Stimulated activated CD4-positive, alpha-beta T cell treated with anti-CD3 and anti-CD28 coated beads, Interleukin-15, amount 100 ng/mL, for 24 hours (primary cell): ENCODE measurements at places on chromosomes 1 and 21.

DNA sequence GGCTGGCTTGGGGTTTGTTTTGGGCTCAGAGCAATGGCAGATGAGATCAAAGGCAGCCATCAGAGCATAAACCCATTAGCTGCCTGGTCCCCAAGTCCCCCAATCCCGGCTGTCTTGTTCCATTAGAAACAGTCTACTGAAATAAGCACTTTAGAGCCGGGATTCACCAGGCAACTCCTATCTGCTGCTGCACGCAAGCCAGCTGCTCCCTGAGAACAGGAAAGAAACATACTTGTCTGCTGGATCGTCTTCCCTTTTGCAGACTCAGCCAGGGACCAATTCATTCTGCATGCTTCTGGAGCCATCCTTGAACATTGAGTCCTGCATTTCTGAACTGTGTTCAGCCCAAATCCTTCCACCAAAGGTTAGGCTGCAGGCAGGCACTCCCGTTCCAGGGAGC is 21.8 kb downstream of the RXRG start:
- DNase-seq, result no peak

DNA sequence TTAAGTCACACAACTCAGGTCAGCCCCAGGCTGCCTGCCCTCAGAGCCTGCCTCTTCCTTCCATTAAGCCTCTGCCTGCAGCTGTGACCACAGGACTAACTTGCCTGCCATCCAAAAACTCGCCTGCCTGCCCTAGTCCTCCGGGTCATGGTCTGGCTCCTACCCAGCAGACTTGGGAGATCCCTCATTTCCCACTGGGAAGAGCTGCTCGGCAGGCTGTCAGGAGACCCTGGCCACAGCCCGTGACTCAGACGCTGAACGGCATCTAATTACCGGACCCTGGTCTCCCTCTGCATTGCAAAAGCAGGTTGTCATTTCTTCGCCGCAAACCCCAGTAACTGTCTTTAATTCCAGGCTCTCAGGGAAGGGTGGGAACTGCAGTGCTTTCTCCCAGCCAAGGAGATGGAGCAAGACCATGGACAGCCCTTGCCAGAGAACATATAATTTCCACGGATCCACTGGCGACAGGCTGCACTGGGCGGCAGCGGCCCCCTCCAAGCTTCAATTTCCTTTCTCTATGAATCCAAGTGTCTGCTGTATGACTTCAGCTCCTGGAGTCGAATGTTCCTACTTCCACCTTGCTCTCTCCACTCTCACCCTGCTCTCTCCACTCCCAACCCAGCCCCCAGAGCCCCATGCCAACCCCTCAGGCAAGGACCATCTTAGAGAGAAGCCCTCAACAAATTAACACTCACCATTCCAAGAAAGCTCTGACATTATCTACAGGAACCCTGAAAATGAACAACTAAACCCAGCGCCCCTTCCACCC is 20.4 kb downstream of the OLFML2B start:
- no peak for DNase-seq

- DNase-seq, result no peak
Measured at GRCh38 chr1:76390456-76390855, 315.9 kb downstream of the ST6GALNAC3 start.

- no peak for DNase-seq
Measured at GRCh38 chr1:163035446-163036249, 33.5 kb upstream of the RGS4 start.

GRCh38 chr1:192557841-192558595 is 17.6 kb upstream of the RGS1 start:
- no peak for DNase-seq

DNA sequence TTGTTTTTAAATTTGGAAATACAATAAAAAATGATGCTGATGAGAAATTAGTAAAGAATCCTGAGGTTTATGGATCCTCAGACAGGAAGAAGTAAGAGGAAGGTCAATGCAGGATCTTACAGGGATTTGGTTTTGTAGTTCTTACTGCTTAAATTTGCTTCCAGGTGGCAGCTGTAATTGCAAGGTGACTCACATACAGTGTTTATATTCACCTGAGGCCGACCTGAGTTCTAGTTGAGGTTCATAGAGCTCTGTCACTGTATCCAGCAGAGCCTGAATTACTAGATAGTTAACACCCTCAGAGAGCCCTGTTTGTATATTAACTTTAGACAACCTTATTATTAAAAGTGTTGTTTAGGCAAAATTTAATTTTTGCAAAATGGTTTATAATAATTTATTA is 1.4 kb upstream of the WDR26 start:
- DNase-seq, result no peak

DNA sequence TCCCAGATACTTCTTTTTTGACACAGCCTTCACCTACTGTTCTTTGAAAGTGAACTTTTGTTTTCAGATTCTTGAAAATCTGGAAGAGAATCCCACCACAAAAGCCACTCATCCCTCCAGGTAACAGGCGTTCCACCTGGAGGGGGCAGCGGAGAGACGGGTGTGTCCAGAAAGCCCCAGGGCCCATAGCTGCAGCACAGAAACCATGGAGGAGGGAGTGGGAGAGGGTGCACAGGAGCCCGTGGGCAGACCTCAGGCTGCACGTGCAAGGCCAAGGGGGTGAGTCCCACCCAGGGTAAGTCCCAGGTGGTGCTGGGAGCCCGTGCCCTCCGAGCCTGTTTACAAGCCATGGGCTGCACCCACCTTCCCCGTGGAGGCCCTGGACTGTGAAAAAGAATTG is 86.5 kb downstream of the PSMG1 start:
- DNase-seq, result no peak

DNA sequence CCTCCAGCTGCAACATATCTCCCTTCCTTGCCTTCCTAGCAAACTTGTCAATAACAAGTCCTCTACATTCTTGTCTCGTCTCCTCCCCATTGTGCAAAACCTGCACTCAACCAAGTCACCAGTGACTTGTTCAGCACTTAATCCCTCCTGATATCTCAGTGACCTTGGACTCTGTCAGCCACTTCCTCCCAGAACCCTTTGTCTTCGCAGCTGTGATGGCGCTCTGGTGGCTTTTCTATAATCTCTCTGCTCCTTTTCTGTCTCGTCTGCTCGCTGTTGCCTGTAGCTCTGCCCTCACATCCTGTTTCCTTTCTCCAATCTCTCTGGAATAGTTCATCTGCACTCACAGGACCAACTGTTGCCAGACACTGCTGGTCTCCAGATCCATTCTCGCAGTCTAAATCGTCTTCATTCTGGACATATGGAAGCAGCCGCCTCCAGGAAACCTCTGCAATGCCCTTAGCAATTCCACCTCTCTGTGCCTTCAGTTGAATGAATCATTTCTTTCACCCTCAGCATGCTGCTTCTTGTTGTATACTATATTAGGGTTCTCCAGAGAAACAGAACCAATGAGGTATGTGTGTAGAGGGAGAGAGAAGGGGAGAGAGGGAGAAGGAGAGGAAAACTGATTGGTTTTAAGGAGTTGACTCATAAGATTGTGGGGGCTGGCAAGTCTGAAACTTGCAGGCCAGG is 17.4 kb upstream of the IFNAR2 start:
- no peak for DNase-seq

- DNase-seq, result no peak
Measured at GRCh38 chr1:170267317-170267716, 121.6 kb downstream of the NTMT2 start.

DNA sequence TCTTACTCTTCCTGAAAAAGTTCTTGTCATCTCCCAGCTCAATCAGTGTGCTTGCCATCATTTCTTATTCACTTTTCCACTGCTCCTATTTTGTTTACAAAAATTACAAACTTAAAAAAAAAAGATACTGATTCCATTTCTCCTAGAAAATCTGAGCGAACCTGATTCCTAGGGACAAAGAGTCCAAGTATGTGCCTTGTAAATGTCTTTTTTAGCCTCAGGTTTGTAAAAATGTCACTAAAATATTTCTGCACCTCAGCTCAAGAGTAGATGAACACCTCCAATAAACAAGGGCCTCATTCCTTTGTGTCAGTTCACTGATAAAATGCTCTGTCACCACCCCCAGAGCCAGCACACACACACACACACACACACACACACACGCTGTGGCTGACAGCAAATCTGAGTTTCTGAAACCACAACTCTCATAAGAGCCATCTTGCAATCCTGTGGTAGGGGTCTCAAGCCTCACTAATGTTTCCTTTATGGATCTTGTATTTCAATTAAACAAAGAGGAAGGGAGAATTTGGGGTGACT is 299.2 kb downstream of the PBX1 start:
- no peak for DNase-seq

GRCh38 chr1:154353966-154354365 is 28.6 kb downstream of the ATP8B2 start:
- no peak for DNase-seq

DNA sequence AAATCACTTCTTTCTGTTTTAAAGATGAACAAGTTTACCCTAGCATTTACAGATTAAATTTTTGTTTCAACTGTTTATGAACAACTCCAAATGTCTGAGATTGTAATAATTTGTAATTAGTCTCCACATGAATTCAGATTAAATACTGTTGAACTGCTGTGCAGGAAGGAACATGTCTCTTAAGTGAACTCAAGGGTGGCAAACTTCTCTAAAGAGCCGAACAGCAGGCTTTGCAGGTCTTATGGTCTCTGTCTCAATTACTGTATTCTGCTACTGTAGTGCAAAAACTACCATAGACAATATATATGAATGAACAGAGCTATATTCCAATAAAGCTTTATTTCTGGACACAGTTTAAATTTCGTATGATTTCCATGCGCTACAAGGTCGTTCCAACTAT is 6.6 kb downstream of the RSBN1 start:
- no peak for DNase-seq

DNA sequence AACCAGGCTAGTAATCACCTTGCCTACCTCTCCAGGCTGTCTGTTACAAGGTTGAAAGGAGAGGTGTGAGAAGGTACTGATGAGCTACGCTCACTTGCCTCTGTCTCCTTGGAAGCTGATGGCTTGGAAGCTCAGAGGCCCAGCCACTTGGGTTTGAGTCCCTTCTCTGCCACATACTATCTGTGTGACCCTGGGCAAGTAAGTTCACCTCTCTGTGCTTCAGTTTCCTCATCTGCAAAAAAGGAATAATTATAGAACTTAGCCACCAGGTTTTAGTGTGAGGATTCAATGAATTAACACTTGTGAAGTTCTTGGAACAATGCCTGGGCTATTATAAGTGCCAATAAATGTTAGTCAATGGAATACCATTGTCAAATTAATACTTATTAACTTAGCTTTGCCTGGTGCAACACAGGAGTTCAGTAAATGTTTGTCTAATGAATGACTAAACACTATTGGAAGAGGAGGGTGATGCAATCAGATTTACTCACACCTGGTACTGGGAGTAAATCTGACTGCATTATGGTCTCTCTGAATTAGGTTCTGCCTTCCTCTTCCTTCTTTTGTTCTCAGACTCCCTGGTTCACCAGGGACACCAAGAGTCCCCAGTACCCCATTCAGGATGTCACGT is 55.5 kb downstream of the TRABD2B start:
- DNase-seq, result no peak

DNA sequence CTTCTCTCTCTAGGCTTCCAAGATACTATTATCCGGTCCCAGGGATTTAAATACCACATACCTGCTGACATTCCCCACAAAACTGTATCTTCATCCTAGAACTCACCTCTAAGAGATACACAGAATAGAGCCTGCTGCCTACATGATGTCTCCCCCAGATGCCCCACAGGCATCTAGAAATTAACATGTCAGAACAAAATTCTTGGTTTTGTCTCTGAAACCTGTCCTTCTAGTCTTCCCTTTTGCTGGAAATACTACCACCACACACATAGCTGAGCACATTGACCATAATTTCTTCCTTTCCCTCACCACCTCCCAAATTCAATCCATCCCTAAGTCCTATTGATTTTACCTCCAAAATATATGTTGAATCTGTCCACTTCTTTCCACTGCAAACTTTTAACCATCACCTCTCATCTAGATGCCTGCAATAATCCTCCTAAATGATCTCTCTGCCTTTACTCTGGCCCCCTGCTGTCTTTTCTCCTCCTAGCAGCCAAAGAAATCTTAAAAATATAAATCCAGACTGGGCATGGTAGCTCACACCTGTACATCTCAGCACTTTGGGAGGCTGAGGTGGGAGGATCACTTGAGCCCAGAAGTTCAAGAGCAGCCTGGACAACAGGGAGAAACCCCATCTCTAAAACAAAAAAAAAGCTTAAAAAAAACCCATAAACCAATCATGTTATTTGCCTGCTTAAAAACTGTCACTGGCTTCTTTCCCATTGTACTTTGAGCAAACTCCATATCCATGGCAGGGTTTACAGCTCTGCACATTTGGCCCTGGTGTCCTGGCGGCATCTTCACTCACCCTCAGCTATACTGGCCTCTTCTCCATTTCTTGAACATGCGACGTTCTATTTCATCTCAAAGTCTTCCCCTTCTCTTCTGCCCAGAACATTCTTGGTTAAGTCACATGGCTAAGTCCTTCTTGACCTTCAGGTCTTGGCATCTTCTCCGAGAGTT is 6.2 kb upstream of the FAM76A start:
- no peak for DNase-seq

GRCh38 chr1:113543110-113543509 is 152.8 kb downstream of the MAGI3 start:
- no peak for DNase-seq

GRCh38 chr1:241503444-241503843 is 16.1 kb downstream of the FH start:
- no peak for DNase-seq

- DNase-seq, result no peak
Measured at GRCh38 chr1:100265562-100265930, 470 bp upstream of the RTCA start.

DNA sequence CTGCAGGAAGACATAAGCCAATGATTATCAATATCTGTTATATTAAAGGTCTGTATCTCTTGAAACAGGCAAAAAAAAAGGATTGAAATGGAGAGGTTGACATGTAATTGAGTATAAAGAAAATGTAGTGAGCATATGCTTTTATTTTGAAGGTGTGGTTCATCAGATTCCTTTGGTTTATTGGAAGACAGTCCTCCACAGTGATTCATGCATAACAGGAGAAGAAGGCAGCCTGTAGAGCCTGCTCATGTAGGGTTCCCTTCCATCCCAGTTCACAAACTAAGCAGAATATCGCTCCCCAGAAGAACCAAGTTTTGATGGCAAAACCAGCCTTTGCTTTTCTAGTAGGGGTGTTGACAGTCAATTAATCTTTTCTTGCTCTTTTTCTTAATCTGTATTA is 1016.8 kb upstream of the ADGRL4 start:
- no peak for DNase-seq

- DNase-seq, result no peak
Measured at GRCh38 chr1:67980028-67980427, 70.4 kb downstream of the DIRAS3 start.

DNA sequence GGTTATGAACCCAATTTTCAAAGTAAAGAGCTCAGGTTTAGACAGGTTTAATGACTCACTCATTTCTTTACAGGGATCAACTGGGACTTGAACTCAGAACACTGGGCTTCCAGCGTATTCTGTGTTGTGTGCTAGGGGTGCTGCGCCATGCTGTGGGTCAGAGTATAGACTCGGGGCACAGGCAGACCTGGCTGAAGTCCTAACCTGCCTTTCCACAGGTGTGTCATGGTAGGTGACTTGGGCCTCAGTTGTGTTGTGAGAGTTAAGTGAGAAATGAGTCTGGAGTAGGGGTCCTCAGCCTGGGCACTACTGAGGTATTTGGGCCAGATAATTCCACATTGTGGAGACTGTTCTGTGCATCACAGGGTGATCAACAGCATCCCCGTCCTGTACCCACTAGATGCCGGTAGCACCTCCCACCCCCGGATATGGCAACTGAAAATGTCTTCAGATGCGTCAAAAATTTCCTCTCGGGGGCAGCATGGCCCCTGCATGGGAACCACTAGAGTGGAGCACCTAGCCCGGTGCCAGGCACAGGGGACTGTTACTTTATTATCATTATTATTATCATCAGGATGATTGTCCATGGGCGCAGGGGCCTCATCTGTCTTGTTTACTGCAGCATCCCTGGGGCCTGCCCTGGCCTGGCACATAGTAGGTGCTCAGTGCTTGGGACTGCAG is 575.5 kb downstream of the PTPRU start:
- no peak for DNase-seq

- DNase-seq, result no peak
Measured at GRCh38 chr1:98557895-98558294, 103.6 kb upstream of the SNX7 start.
